ENCODE measurements at places on chromosomes 6 and 20.

- no peak for DNase-seq
These were observed 333.8 kb downstream of the PKHD1 start for GRCh38 chr6:51753635-51754034.

DNA sequence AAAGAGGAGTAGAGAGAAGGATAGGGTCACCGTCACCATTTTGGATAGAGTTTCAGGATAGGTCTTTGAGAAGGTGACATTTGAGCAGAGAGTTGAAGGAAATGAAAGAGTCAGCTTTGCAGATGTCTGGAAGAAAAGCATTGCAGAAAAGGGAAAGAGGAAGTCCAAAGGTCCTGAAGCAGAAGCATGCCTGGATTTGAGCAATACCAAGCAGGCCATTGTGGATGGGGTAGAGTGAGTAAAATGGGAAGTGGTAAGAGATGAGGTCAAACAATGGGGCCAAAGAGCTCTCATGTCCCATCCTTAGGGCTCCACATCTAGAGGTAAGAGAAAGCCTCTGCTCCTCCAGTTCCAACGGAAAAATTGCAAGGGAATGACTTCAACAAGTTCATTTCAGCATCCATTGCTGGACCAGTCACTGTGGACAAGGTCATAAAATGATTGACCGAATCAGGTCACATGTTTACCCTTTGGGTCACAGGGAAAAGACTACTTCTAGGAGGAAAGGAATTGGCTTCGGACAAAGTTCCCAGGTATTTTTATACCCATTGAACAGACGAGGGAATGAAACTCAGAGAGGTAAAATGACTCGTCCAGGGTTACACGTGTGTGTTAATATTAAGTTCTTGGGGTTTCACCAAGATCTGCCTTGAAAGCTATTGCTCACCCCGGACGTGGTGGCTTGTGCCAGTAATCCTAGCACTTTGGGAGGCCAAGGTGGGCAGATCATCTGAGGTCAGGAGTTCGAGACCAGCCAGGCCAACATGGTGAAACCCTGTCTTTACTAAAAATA is 6.6 kb upstream of the SAMHD1 start:
- no peak for DNase-seq

- no peak for DNase-seq
These were observed 282.9 kb upstream of the RNF217 start for GRCh38 chr6:124679387-124679786.

- DNase-seq: no peak
These were observed 41.5 kb downstream of the MAN1A1 start for GRCh38 chr6:119308048-119308570.

- no peak for DNase-seq
These were observed 7.1 kb upstream of the CAPN11 start for GRCh38 chr6:44151348-44152108.

DNA sequence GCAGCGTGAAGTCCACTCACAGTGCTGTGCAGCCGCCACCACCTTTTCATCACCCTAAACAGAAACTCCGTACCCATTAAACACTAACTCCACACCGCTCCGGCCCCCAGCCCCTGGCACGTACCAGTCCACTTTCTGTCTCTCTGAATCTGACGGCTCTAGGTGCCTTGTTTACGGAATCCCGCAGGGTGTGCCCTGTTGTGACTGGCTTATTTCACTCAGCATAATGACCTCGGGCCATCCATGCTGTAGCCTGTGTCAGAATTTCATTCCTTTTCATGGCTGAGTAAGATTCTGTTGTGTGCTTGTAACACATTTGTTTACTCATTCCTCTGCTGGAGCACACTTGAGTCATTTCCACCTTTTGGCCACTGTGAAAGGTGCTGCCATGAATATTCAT is 18.0 kb downstream of the TCFL5 start:
- no peak for DNase-seq
